Activated CD8-positive, alpha-beta T cell treated with anti-CD3 and anti-CD28 coated beads, Interleukin-2, amount 10 ng/mL, durations not matched to agents 7 days and 5 days (primary cell): ENCODE measurements at places on chromosomes 1 and 21. TPM values are rescaled to one million over a fixed set of nuclear protein-coding genes. Genes with fewer than 3 reads are reported as not detected.

- H3K4me3 ChIP-seq: no peak overlapping the region
- peaks cover 1% of the 10 kb centered on the region for H3K36me3 ChIP-seq
- no peaks in the 10 kb centered on the region for H3K4me1 ChIP-seq
- DNase-seq: no peak
- H3K27me3 ChIP-seq: no peaks in the 10 kb centered on the region
- no peak overlapping the region for H3K27ac ChIP-seq
These were observed 84.8 kb upstream of the CACYBP start for GRCh38 chr1:174914991-174915390.

GRCh38 chr1:112708002-112708448 is 1.1 kb upstream of the RHOC start:
- no peak for DNase-seq
- peaks cover 9% of the 10 kb centered on the region for H3K36me3 ChIP-seq
- peak overlapping the region; percentile 72 for H3K4me3 ChIP-seq
- H3K27me3 ChIP-seq: peaks cover 33% of the 10 kb centered on the region

The SLC30A10 gene
- total RNA-seq: not detected

The PGLYRP4 gene
- not detected for total RNA-seq

DNA sequence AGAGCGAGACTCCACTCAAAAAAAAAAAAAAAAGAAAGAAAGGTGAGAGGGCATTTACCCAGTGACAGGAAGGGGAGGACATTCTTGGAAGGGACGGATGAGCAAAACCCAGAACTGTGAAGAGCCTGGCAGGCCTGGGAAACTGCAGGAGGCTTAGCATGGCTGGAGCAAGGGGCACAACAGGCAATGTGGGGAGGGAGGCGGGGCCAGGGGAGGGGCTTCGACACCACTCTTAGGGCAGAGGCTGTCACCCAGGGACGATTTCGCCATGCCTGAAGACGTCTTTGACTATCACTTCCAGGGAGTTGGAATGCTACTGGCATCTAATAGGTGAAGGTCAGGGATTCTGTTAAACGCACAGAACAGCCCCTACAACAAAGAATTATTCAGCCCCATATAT is 184.0 kb downstream of the HUNK start:
- H3K4me3 ChIP-seq: no peak overlapping the region
- DNase-seq: no peak
- H3K27ac ChIP-seq: no peak overlapping the region

- H3K4me1 ChIP-seq: no peaks in the 10 kb centered on the region
- no peak overlapping the region for H3K4me3 ChIP-seq
- no peak for DNase-seq
- no peaks in the 10 kb centered on the region for H3K27me3 ChIP-seq
- H3K27ac ChIP-seq: no peak overlapping the region
These were observed 762.1 kb upstream of the NEGR1 start for GRCh38 chr1:73044241-73045036.

GRCh38 chr1:111227851-111228747 is 586 bp downstream of the CHI3L2 start:
- no peak for DNase-seq
- H3K27ac ChIP-seq: peak overlapping the region; percentile 72
- peaks cover 21% of the 10 kb centered on the region for H3K36me3 ChIP-seq

The ESRRG gene
- total RNA-seq: not detected
